Osteoblast (primary cell): ENCODE measurements at places on chromosomes 1 and 21. TPM values are rescaled to one million over a fixed set of nuclear protein-coding genes. Genes with fewer than 3 reads are reported as not detected.

- H3K4me3 ChIP-seq: peak overlapping the region; percentile 58
- H3K36me3 ChIP-seq: no peaks in the 10 kb centered on the region
- H3K27me3 ChIP-seq: no peaks in the 10 kb centered on the region
- DNase-seq: peak; percentile 97
Observed at GRCh38 chr1:154419620-154420571, 14.8 kb downstream of the IL6R start.

CEP85 gene
- total RNA-seq: 8.0 and 9.1 TPM in 2 replicates

DNA sequence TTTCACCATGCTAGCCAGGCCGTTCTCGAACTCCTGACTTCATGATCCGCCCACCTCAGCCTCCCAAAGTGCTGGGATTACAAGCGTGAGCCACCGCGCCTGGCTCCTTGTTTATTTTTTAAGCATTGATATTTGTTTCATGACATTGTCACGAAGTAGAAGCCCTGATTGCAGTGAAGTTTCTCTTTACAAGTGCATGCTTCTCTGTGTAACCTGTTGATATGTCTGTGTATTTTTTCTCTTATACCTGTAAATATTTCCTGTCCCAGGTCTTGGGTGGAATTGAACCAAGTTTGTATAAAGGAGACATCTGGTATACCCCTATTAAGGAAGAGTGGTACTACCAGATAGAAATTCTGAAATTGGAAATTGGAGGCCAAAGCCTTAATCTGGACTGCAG lies 73.5 kb upstream of the FAM3B start:
- no peaks in the 10 kb centered on the region for H3K27me3 ChIP-seq
- H3K36me3 ChIP-seq: peaks cover 19% of the 10 kb centered on the region
- no peaks in the 10 kb centered on the region for H3K4me1 ChIP-seq
- no peak for DNase-seq

GRCh38 chr1:78088015-78088414 lies 42.2 kb downstream of the GIPC2 start:
- no peaks in the 10 kb centered on the region for H3K36me3 ChIP-seq
- H3K4me3 ChIP-seq: no peak overlapping the region
- H3K27ac ChIP-seq: no peak overlapping the region
- no peaks in the 10 kb centered on the region for H3K27me3 ChIP-seq

DNA sequence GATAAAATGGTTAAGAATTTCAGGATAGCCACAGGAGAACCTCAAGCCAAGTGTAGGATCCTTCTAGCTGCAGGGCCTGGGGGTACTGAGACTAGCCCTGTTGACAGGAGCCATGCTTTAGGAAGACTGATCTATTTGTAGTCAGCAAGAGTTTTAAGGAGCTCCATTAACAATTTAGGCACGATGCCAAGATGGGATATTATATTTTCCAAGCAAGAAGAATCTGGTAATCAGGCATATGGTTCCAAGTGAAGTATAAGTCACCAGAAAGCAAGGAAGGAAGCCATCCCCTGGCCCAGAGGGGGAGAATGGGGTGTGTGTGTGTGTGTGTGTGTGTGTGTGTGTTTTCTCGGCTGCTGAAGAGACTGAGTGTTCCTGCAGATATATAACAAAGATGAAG lies 7.0 kb downstream of the IFNAR2 start:
- H3K27ac ChIP-seq: no peak overlapping the region
- no peaks in the 10 kb centered on the region for H3K36me3 ChIP-seq
- H3K4me3 ChIP-seq: no peak overlapping the region
- no peak for DNase-seq

DNA sequence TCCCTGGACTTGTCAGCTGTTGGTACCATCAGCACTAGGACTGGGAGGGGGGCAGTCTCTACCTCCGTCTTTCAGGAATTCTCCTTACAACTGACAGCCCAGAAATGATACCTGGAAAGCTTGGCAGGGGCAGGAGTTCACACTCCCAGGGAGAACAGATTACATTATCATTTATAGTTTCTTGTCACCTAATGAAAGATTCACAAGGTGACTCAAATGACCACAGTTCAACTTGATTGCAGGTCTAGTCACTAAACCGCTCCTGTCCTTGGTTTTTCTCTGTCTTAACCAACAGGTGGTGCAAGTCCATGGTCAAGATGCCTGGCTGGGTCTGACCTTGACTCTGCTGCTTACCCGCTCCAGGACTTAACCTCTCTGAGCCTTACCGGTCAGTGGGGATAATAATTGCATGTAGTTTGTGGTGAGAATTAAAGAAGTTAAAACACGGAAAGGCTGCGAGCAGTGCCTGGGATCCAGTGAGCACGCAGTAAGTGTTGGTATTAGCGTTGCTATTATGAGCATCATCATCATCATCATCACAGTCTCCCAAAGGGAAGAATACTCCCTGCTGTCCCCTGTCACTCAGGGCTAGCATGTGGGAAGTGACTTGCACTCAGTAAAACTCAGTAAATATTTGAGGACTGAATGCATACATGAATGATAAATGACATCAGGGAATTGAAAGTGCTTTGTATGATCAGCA lies 125.3 kb upstream of the CD34 start:
- H3K4me3 ChIP-seq: no peak overlapping the region
- no peaks in the 10 kb centered on the region for H3K27me3 ChIP-seq
- no peaks in the 10 kb centered on the region for H3K36me3 ChIP-seq

HFM1 gene
- 0.29 and 0.36 TPM in 2 replicates for total RNA-seq

ABCA4 gene
- under 0.01 and 1.1 TPM in 2 replicates for total RNA-seq

NUF2 gene
- 1.8 and 3.2 TPM in 2 replicates for total RNA-seq

DNA sequence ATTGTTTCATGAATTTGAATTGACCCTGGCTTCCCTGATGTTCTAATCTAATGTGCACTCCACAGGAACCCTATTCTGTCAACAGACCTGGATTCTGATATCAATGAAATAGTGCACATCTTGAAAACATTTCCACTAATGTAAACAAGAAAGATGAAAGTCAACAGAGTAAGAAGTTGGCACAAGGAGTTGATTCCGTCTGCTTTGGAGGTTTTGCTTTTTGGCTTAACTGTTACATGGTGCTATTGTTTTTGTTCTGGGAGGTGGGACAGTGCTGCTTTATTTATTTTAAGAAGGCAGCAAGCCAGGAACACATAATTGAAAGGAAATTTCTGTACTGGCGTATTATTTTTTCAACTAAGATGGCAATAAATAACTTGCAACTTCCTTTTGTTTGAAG lies 73.3 kb downstream of the LEPR start:
- DNase-seq: no peak
- no peak overlapping the region for H3K4me3 ChIP-seq
- H3K27me3 ChIP-seq: no peaks in the 10 kb centered on the region
- H3K27ac ChIP-seq: no peak overlapping the region
- peaks cover 5% of the 10 kb centered on the region for H3K4me1 ChIP-seq
- no peaks in the 10 kb centered on the region for H3K36me3 ChIP-seq
